Midbrain (tissue), 1 donor: ENCODE measurements at places on chromosomes 3 and 15.

- no peak for DNase-seq
Measured at GRCh38 chr15:91122296-91122695, 22.2 kb downstream of the SV2B start.

DNA sequence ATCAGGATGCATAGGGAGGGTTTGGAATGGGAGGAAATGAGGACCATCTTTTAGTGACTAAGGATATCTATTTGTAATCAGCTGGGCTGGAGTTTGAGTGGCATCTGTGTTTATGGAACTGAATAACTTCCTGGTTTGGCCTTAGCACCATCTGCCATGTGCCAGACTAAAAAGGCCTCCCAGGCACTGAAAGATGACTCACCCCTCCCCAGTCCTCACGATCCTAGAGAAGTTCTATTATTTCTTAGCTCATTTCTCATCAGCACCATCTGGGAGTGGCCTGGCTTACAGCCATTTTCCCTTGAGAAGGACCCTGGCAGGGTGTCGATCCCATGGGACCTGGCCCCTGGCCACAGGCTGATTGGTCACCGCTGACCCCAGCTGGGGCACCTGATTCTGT, 23.9 kb upstream of the CTXND1 start:
- DNase-seq = no peak

GRCh38 chr15:25674913-25675312, 188.2 kb downstream of the ATP10A start:
- peak; percentile 62 for DNase-seq

GRCh38 chr3:39980058-39980457, 170.6 kb downstream of the MYRIP start:
- no peak for DNase-seq

DNA sequence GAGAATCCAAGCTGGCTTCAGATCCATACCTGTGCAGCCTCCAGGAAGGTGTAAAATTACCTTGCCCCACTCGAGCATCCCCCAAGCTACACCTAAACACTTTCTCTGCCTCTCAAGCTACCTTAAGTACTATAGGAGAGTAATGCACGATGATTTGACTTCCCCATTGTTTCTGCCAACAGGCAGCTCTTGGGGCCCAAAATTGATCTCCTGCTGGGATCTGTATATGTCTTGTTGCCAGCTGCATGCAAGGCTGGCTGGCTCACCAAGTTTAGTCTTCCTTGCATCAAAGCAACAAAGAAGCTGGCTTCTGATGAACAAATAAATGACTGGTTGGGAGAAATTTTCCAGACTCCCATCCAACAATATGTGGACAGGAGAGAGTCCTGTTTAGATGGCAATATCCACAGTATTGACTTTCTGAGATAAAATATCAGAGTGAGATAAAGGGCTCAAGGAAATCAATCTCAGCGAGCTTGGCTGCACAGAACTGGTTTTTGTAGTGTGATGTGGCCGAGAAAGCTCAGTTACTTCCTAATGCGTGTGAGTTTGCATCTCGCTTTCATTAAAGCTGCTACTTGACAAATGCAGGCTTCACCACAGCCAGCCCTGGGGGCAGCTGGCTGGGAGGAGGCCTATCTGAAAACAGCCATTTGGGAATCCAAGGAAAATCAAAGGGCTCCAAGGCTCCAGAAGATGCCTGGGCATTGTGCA, 140.7 kb downstream of the MINAR1 start:
- no peak for DNase-seq

GRCh38 chr3:11613319-11613718, 30.4 kb downstream of the VGLL4 start:
- DNase-seq = peak; percentile 37

GRCh38 chr15:71559616-71560015, 250.7 kb upstream of the NR2E3 start:
- no peak for DNase-seq

DNA sequence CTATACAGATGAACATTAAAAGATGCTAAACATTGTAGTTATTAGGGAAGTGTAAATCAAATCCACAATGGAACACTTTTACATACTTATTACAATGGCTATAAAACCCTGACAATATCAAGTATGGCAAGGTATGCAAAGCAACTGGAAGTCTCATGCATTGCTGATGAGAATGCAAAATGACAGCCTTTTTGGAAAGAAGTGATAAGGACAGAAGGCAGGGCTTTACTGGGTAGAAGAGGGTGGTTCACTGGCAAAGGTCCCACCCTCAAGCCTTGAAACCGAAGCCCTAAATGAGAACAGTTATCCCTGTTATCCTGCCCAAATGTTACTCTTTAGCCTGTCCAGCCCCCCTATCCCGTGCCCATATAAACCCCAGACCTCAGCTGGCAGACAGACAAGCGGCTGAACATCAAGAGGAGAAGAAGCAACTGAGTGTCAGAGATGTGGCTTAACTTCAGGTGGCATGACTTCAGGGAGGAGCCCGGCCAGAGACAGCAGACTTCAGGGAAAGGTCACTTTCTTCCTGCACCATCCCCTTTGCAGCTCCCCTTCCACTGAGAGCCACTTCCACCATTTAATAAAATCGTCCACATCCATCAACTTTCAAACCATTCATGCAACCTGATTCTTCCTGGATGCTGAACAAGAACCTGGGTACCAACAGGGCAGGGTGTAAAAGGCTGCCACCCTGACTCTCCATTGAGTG, 732 bp upstream of the GCSAM start:
- no peak for DNase-seq

DNA sequence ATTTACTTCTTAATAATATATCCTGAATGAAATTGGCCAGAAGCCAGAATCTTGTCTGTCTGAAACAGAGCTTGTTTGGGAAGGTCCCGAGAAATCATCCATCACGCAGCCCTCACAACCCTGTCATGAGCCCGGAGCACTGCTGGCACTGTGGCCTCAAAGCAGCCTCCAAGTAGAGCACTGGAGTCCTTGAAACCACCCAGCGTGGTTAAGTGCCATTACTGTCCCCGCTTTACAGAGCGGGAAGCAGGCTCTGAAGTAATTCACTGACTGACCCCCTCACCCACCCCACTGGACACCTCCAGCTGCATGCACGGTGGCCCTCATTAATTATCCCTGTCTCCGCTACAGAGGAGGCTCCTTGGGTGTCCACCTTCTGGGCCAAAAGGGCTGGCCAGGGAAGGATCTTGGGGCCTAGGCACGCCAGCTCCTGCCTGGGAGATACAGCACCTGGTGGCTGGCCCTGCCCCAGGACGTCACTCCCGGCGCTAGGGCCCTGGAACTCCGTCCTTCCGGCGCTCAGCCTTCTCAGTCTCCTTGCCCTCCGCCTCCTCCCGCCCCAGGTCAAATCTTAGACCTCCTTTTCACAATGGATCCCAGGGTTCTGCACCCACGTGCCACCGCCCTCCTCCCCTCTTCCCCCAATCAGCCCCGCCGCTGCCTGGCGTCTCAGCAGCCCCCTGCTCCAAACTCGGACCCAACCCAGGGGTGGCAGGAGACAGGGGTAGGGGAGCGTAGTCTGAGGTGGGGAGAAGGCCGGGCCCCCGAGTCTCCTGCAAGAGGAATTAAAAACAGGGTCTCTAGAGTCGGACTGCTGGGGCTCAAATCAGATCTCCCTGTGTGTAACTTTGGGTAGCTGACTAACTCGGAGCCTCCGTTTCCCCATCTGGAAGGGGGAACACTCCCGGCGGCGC, 1.1 kb downstream of the TKT start:
- DNase-seq = peak; percentile 63

DNA sequence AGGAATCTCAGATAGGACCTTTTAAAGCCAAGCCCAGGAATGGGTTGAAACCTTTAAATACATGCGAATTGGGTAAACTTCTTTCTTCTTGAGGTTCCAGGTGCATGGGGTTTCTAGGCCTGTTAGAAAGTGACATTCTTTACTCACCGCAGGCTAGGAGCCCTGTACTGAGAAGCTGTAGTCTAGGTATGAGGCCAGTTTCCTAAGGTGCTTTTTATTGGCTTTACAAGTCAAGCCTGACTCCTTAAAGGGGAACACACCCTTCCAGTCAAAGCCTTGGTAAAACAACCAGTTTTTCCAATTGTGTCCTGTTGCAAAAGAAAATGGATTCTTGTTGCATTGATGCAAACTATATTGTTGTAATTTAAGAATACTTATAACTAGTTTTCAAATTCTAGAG, 76.1 kb upstream of the ATP11B start:
- no peak for DNase-seq

DNA sequence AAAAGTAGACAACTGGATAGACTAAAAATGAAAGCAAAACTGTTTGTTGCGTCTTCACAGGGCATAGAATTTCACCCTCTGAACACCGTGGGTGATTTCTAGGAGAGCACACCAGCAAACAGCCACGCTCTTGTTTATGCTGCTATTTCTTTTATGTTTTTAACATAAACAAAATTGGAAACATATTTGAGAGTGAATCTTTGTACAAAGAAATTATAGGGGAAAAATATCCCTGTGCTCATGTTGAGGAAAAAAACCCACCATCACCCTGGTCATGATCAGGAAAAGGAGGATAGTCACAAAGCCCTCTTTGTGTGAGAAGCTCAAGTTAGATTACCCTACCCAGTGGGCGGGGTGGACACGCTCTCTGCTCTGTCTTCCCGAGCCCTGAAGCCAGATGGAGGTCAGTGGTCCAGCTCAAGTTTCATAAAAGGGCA, 313.3 kb downstream of the SATB1 start:
- DNase-seq = no peak

DNA sequence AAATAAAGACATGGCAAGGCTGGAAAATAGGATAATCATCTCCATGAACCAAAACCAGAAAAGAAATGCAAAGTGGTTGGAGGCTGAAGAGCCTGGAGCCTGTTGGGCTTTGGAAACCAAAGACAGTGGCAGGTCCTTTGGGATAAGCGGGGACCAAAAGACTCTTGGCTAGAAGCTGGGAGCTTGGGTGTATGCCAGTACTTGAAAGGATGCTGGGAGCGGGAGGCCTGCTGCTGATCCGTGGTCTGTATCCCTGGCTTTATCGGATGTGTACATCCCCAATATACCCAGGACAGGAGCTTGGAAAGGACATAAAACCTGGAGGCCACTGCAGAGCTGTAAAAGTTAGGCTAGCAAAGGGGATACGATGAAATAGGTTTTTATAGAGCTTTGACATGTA, 1.3 kb upstream of the CHRNB4 start:
- no peak for DNase-seq

DNA sequence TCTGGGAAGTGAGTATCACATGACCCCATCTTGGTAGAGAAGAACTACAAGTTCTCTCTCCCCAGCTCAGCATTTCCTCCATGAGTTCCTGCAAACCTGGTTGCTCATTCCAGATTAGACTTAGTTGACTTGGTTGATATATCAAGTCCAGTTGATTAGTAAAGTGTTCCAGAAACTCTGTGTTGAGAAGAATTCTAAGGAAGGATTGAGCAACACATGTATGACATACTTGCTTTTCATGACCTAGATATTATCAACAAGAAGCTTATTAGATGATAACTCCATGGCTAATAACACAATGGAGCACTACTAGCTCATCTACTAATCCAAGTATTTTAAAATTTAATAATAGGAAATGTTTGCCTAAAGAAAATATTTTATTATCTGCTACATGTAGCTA, 6.4 kb upstream of the EID1 start:
- no peak for DNase-seq

DNA sequence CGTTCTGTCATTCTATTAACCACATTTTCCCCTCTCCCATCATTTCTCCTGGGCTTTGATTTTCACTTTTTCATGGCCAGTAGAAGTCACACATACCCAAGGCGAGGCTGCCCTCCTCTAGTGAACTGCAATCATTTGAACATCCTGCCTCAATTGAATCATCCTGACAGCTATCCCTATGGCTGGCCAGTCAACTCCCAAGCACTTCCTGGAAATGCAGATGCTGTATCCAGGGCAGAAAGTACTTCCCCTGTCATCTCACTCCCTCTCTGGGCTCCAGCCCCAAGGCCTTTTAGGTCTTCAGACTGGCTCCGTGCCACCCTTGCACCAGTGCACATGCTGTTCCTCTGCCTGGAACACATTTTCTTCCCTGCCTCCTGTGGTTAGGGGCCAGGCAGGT, 738.3 kb upstream of the CFAP20DC start:
- no peak for DNase-seq

DNA sequence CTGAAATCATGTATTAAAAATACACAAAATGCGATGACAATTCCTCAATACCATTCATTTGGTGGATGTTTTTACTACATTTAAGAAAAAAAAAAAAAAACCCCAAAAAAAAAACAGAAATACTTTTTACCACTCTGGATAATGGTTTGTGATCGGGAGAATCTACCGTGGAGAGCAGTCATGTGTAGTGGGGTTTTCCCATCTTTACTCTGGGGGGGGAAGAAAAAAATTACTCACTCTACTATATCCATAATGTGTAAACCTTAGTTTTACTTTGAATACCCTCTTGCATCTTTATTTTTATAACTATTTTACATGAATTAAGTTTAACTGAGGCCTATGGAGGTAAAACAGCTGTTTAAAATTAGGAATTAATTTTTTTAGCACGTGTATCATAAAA, 83.3 kb downstream of the ANKRD28 start:
- DNase-seq = no peak

DNA sequence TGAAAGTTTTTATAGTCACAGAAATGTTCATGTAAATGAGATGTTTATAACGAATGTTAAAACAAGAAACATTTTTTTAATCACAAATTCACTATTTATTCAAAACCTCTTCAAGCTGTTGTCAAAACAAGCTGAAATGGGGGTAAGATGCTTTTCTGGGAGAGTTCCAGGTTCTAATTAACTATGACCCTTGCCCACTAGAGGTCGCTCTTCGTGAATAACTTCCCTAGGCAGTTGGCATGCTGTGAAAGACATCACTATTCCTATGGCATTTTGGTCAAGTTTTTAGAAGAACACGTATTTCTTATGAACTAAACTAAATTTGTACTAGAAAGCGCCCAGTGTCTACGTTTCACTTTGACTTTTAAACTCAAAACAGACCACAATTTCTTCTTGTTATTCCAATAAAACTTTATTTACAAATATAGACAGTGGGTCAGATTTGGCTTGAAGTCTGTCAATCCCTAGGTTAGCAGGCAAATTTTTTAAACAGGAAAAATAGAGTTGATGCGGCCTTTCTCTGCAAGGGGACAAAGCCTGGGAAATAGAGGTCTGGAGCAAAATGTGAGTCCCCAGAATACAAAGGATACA, 62.8 kb upstream of the CMTM8 start:
- DNase-seq = peak; percentile 28

DNA sequence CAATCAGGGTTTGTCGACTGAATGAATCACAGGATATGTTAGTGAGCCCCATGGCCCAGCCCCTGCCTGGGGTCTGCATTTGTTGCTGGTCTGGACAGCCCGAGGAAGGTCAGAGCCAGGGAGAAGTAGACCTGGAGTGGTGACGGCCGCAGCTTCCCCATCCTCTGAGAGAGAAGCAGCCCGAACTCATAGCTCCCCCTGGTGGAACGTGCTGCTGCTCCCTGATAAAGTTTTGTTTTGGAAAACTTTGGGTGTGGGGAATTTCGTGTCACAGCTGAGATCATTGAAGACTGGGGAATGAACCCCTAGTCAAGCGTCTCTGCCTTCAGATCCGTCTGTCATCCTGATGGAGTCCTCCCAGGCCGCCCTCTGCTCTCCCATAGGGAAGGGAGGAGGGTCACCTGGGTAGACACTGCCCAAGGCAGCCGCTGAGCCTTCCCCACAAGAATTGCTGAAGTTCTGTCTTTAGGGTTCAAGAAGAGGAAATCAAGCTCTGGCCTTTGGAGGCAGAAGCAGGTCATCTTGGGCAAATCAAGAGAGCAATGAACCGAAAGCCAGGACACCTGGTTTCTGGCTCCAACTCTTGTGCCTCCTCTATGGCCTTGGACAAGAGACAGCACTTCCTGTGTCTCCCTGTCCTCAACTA, 60.5 kb downstream of the GLDN start:
- peak; percentile 8 for DNase-seq
